ENCODE measurements at places on chromosomes 11 and 22.

GRCh38 chr11:25943031-25943430, 388.9 kb upstream of the ANO3 start:
- no peak for DNase-seq

DNA sequence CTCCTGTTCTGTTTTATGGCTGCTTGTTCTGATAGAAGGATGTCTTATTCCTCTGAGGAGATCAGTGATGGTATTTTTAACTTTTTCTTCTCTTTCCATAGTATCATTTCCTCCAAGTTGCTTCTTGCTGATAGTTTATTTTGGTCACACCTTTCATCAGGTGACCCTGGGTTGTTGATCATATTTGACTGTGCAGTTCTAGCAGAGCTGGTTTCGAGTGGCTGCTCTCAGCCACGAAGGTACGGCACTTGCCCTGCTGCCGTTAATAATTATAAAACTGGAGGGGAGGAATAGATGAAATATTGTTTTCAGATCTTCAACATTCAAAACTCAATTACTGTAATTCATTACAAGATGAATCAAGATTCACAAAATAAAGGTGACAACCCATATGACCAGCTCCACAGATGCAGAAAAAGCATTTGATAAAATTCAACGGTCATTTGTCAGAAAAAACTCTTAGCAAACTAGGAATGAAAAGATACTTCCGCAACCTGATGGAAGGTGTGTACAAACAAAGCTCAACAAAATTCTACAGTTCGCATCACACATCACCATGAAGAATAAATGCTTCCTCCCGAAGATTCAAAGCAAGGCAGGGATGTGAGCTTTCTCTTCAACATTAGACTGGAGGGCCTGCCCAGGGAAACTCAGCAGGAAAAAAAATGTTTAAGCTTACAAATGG, 59.2 kb upstream of the RTL6 start:
- DNase-seq: no peak

DNA sequence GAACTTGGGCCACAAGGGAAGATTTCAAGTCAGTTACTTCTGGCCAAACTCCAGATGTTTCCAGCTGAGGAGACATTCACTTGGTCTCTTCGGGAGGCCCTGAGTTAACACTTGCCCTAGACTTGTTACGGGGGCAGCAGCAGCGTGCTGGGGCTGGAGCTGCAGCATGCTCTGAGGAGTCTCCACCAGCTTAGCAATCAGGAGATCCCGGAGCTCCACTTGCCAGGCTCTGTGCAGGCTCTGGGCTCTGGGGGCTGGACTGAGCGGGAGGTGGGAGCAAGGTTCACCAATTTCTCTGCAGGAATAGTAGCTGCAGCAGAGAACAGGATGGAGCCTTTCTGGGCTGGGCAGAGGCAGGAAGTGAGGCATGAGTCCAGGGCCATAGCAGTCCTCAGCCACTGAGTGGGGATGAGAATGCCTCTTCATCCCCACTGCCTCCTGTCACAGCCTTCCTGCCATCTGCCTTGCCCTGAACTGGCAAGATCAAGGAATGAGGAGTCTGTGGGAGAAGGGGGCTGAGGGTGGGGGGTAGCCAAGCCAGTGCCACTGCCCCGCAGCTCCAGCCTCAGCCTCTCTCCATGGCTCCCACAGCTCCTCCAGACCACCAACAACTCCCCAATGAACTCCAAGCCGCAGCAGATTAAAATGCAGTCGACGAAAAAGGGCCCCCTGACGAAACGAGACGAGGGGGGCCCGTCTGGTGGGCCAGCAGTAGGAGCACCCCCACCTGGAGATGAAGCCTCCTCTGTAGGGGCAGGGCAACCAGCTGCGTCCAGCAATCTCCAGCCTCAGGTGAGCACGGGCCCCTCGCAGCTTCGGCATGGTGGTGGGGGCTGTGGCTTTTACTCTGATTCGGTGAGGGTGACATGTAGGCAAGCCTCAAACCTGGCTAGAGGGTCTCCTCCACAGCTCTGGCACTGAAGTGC, 23.4 kb downstream of the GTPBP1 start:
- no peak for DNase-seq

GRCh38 chr11:10394229-10395101, 60.6 kb upstream of the AMPD3 start:
- no peak for DNase-seq

GRCh38 chr11:25163421-25163820, 666.6 kb downstream of the LUZP2 start:
- peak; percentile 37 for DNase-seq

DNA sequence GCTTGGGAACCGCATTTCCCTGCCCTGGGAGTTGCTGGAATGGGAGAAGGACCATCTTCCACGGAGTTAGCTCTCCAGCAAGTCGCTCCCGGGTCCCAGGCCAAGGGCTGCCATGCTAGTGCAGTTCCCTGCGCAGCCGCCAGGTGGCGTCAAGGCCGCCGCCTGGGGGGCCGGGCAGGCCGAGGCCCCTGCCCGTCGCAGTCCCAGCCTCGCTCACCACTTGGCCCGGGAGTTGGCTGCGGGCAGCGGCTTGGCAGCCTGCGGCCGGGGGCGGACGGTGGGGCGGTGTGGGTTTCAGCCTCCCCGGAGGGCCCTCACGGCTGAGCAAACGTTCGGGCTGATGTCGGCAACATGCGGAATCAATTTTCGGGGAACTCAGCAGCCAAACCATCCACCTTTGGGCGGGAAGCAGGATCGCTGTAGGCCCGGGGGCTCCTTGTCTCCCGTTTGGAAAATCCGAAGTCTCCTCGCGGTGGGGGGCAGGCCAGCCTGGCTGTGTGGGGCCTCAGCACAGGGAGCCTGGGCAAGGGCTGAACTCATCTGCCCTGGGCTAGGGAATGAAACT, 415.1 kb downstream of the SOX6 start:
- DNase-seq: peak; percentile 72

- DNase-seq: peak; percentile 1
Observed at GRCh38 chr11:28504555-28505110, 396.4 kb downstream of the METTL15 start.

DNA sequence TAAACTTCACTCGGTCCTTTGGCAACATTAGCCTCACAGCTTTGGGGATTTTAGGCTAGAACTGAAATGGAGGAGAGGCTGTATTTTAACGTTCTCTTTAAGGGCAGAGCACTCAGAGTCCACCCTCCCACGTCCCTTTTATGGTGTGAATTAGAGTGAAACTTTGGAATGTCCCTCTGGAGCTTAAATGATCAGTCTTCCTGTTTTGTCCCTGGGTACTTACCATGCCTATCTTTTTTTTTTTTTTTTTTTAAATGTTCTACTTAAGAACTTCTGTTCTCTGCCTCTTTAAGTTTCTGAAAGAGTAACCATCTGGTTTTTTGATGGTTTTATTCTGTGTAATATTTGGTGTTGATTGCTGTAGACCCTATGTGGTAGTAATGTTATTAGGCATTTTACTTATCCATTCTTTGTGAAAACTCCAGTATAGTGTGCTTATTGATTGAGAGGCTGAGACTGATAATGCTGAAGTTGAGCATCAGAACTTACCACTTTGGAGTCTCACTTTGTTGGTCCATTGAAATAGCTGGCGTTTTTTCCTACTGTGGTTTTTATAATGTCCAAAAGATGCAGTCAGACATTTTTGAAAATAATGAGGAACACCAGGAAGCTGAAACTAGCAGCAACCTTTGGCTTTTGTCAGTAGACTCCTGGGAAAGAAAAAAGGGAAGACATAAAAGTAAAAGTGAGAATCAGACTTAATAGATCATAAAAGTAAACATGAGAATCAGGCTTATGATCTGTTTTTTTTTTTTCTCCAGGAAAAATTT, 11.6 kb downstream of the UVRAG start:
- peak; percentile 33 for DNase-seq

DNA sequence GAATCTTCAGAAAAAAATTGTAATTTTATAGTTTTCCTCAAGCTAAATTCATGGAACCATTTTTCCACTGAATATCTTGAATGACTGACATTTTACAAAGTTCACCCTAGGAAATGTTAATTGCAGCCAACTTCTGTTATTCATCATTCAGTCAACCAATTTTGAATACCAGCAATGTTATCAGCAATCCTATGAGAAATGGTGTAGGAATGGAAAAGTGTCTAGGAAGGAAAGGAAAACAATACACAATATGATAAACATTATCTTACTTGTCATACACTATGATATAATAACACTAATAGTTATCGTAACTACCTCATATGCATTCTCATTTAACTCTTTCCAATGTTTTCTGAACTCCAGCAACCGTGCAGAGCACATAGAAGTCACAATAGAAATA, 790.5 kb upstream of the LRRC4C start:
- DNase-seq: no peak

GRCh38 chr22:49721211-49721763, 106.4 kb downstream of the BRD1 start:
- DNase-seq: no peak

GRCh38 chr11:34864424-34864823, 51.8 kb downstream of the APIP start:
- DNase-seq: no peak

GRCh38 chr22:42934338-42934737, 77.3 kb upstream of the ARFGAP3 start:
- DNase-seq: no peak

GRCh38 chr22:38164551-38164918, 17.1 kb downstream of the PLA2G6 start:
- no peak for DNase-seq

DNA sequence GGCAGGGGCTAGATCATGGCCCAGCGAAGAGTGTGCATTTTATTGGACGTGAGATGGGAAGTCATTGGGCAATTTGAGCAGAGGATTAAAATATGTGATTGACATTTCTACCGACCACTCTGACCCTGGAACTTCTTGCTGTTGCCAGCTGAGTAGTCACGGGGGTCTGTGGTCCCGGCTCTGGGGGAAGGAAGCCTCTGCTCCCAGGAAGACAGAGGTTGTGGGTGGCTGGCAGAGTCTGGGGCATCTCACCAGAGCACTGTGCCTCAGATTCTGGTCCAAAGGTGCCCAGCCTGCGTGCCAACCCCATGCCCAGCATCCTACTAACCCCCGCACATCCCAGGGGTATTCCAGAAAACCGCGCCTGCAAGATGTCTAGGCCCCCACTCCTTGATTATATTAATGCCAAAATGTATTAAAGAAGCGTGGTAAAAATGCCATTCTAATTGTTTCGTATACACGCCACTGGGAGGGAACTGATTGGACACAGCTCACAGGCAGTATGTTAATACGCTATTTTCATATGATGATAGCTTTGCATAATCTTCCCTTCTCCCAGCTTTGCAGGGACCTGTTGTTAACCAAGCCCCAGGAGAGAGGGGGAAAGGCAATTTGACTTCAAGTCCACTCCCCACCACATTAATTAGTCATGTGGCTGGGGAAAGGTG, 25.3 kb upstream of the LMO1 start:
- DNase-seq: no peak

DNA sequence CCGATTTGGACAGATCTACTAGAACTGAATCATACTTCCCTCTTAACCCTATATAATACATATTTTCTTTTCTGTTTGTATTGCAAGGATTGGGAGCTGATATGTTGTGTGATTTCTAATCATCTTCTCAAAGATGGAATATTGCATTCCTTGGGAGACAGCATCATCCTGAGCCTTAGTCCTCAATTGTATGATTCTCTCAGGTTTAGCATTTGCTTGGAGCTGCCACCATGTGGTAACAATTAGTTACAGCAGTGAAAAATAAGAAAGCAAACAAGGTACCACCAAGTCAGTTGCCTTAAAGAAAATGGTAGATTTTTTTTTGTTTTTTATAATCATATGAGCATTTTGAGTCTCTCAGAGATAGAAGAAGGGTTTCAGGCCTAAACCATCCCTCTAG, 11.9 kb downstream of the SNX19 start:
- DNase-seq: peak; percentile 6
